ENCODE measurements at places on chromosomes 7 and 10.

GRCh38 chr10:96133135-96133534 lies 3.0 kb downstream of the ZNF518A start:
- H3K4me3 ChIP-seq = no peak overlapping the region
- H3K27me3 ChIP-seq = no peaks in the 10 kb centered on the region
- no peak for DNase-seq
- H3K4me1 ChIP-seq = no peaks in the 10 kb centered on the region
- no peaks in the 10 kb centered on the region for H3K36me3 ChIP-seq

DNA sequence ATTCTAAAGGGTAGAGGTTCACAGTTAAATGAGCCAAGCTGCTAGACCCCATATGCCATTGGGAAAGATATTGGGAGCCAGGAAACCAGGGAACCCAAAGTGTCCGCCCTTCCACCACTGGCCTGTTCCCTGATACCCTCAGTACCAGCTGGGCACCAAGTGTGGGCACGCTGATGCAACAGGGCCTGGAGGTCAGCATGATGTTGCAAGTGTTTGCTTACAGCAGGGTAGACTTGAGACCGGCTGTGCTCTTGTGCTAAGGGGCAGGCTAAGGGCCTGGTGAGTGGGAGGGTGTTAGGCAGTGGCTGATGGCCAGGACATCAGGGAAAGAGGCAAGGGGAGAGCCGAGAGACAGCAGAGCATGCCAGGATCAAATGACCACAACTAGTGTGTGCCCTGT lies 21.0 kb upstream of the MYL7 start:
- H3K4me3 ChIP-seq = no peak overlapping the region
- no peak for DNase-seq

GRCh38 chr10:110336111-110336721 lies 31.5 kb upstream of the SMNDC1 start:
- no peak overlapping the region for H3K27ac ChIP-seq
- no peaks in the 10 kb centered on the region for H3K27me3 ChIP-seq
- no peaks in the 10 kb centered on the region for H3K4me1 ChIP-seq
- no peaks in the 10 kb centered on the region for H3K36me3 ChIP-seq

DNA sequence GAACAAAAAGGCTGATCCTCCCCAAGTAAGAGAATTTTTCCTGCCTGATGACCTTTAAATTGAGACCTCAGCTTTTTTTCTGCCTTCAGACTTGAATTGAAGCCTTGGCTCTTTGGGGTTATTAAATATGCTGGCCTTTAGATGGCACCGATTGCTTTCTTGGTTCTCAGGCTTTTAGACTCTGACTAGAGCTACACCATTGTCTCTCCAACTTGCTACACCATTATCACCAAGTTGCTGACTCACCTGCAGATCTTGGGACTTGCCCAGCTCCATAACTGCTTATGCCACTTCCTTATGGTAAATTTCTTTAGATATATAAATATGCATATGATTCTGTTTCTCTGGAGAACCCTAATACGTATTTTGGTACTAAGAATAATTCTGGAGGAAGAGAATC lies 3.1 kb upstream of the ABCA13 start:
- DNase-seq = no peak
- H3K36me3 ChIP-seq = no peaks in the 10 kb centered on the region

- H3K27me3 ChIP-seq = no peaks in the 10 kb centered on the region
- no peak for DNase-seq
- H3K27ac ChIP-seq = no peak overlapping the region
- H3K36me3 ChIP-seq = no peaks in the 10 kb centered on the region
- H3K4me3 ChIP-seq = no peak overlapping the region
These were observed 2.7 kb downstream of the IL2RA start for GRCh38 chr10:6059506-6059905.

DNA sequence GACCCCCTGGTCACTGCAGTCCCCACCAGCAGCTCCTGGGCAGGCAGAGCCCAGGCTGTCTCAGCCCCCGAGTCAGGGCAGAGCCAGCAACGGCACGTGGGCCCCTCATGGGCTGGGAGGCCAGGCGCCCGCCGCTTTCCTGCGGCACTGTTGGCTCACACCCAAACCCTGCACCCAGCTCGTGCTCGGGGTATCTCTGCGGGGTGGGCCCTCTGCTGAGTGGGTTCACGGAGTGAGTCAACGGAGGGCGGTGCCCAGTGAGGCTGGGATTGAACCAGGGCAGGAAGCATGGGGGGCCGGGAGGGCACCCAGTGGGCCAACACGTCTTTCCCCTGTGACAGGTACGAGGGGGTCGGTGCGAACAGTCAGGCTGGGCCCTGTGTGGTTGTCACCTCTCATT lies 28.9 kb downstream of the ADAP1 start:
- H3K4me1 ChIP-seq = peaks cover 45% of the 10 kb centered on the region
- H3K4me3 ChIP-seq = no peak overlapping the region
- no peaks in the 10 kb centered on the region for H3K36me3 ChIP-seq
- H3K27ac ChIP-seq = peak overlapping the region; percentile 94

GRCh38 chr10:50397312-50398140 lies 146.2 kb upstream of the ASAH2 start:
- no peak overlapping the region for H3K4me3 ChIP-seq
- no peak overlapping the region for H3K27ac ChIP-seq
- no peaks in the 10 kb centered on the region for H3K27me3 ChIP-seq
- no peak for DNase-seq

- no peak for DNase-seq
- H3K4me3 ChIP-seq = no peak overlapping the region
- H3K27ac ChIP-seq = no peak overlapping the region
- H3K36me3 ChIP-seq = no peaks in the 10 kb centered on the region
These were observed 84.8 kb upstream of the MYO3A start for GRCh38 chr10:25849268-25849667.

DNA sequence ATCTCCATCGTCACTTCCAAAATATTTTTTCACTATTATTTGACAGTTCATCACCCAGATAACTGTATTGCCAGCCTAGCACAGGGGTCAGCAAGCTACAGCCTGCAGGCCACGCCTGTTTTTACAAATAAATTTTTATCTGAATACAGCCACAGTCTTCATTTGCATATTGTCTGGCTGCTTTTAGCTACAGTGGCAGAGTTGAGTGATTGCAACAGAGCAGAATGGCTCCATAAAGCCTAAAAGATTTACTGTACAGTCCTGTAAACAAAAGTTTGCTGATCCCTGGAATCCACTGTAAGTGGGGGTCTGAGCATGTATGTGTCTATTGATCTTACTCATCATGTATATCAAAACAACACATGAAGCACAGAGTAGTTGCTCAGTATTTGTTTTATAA lies 45.9 kb upstream of the GNAI1 start:
- peaks cover 4% of the 10 kb centered on the region for H3K4me1 ChIP-seq
- no peak for DNase-seq
- H3K4me3 ChIP-seq = no peak overlapping the region
- no peaks in the 10 kb centered on the region for H3K27me3 ChIP-seq

- H3K4me3 ChIP-seq = no peak overlapping the region
- H3K36me3 ChIP-seq = no peaks in the 10 kb centered on the region
- H3K27ac ChIP-seq = no peak overlapping the region
- H3K4me1 ChIP-seq = no peaks in the 10 kb centered on the region
These were observed 529.8 kb upstream of the IGFBP3 start for GRCh38 chr7:46450886-46451285.
